GM23338 (cell line): ENCODE measurements at places on chromosomes 2 and 18.

GRCh38 chr18:31555971-31556747, 35.5 kb upstream of the TTR start:
- DNase-seq: peak; percentile 78

DNA sequence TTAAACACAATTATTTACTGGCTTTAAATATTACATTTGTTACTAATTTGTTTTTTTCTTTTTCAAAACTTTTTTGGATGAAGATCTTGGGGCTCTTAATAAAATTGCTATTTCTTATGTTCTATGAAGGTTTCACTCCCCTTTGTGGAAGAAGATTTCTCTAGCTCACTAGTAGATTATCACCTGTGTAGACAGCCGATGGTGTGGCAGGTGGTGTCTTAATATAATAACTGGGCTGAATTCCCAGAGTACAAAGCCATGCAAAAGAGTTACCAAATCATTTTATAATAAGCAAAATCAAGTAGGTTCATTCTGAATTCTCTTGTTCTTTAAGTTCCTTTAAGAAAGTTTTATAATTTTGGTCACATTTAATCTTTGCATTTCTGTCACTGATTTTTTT, 233.7 kb downstream of the CCDC102B start:
- DNase-seq: no peak

DNA sequence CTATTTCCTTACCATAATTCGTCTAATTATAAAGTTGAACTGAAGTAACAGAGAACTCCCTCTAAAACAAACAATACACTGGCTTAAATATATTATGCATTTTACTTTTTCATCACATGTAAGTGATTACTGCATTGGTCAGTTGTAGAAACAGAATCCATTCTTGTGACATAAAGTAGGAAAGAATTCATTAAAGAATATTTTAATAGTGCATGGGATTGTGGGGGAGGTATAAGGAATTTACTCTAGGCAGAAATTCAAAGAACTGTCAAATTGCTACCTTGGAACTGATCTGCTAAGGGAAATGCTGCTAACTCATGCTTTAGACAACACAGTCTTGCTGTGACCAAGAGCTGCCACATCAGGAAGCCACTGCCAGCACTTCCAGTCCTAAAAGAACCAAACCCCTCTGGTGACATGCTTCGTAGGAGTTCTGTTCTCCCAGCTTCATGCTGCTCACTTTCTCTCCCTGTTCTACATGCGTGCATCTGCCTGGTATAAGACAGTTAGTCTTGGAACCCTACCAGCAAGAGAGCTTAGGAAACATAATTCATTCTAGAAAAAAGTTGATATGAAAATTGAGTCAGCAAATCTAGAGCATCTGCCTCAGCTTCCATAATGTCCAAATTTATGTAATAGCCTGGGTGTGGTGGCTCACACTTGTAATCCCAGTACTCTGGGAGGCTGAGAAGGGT, 1137.6 kb upstream of the NXPH2 start:
- DNase-seq: no peak

- DNase-seq: no peak
Observed at GRCh38 chr2:182043021-182043420, 57.4 kb downstream of the PPP1R1C start.

GRCh38 chr18:63603772-63604171, 16.6 kb downstream of the SERPINB13 start:
- DNase-seq: no peak

DNA sequence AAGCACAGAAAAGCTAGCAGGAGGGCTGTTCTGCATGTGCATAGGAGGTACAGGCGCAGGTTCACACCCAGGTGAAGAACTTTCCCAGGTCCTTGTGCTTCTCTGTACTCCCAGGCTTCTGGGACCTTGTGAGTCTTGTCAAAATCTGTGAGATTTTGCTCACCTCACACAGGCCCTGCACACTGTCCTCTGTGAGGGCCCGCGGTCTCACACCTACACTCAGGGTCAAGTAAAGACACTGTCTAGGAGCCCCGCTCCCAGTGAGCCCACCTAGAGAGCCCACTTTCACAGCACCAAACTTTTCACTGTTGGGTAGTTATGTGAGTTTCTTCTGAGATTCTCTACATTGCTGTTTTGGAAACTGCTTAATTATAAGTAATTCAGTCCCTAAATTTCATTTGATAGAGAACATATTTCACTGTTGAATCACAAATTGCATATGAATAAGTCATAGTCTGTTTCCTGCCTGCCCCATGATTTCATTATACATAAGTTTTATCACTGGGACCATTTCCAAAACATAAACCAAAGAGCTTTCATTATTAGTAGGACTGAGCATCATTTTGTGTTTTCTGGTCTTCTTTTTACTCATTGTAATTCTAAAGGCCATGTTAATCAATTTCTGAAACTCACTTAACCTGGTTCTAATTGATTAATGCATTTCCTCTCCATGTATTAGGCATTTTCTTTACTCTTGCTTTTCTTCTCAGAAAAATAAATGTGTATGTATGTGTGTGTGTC, 234.2 kb upstream of the SPOPL start:
- DNase-seq: no peak

DNA sequence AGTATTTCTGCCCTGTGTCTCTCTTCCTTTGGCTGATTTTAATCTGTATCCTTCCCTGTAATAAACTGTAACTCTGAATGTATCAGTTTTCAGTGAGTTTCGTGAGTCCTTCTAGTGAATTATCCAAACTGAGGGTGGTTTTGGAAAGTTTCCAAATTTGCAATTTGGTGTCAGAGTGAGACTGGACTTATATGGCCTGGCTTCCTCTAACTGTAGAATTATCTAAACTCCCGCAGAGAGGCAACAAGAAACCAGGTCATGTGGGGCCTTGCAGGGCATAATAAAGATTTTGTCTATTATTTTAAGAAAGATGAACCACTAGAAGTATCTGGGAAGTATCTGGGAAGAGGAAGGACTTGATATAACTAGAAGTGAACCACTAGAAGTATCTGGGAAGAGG, 95.3 kb upstream of the RNF152 start:
- no peak for DNase-seq

DNA sequence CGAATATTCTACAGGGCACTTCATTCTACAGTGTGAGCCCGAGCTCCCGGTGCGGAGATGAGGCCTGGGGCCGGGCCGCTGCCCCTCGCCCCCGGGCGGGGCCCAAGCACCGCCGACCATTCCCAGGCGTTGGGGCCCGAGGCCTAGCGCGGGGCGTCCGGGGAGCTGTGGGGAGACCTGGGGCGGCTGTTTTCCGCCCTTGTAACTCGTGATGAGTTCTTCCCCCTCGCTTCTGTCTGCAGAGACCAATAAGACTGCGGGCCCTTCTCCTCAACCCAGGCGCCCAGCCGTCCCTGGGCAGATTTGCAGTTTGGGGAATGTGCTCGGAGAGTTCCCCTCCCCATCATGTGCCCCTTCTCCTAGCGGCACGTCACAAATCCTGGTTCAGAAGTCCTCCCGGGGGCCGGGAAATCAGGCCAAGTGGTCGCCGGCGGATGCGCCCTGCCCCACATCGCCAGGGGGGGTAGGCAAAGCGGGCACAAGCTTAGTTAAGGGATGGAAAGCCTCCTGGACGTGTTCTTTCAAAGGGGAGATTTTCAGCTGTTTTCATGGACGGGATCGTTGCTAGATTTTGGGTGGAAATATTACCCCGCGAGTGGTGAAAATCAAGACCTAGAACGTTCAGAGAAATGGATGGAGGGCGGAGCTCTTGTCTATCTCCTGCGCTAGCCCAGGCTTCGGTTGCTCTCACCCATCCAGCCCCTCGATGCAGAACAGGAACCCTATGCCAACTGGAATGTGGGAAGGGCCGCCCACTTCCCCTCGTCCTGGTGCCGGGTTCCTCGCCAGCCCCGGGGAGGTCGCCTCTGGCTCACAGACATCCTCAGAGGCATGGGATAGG, 18.8 kb upstream of the HAAO start:
- DNase-seq: peak; percentile 86

- no peak for DNase-seq
Observed at GRCh38 chr18:75376004-75376403, 51.5 kb downstream of the SMIM21 start.

GRCh38 chr2:10629819-10630532, 59.8 kb downstream of the NOL10 start:
- no peak for DNase-seq

DNA sequence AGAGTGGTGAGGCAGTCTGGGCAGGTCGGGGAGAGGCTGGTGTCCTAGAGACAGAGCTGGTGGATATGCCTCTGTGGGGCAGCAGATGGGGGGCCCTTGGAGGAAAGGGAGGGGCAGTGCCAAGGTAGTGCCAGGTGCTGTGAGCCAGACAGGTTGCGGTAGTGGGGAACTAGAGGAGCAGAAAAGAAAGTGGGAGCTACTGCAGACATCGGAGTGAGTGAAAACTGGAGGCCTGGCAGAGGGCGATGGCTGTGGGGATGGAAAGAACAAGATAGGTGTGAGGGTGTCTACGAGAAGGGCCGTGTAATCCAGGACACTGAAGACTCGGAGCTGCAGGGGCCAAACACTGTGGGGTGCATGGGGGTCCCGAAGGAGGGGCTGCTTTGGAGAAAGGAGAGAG, 21.7 kb downstream of the C1QL2 start:
- DNase-seq: no peak

DNA sequence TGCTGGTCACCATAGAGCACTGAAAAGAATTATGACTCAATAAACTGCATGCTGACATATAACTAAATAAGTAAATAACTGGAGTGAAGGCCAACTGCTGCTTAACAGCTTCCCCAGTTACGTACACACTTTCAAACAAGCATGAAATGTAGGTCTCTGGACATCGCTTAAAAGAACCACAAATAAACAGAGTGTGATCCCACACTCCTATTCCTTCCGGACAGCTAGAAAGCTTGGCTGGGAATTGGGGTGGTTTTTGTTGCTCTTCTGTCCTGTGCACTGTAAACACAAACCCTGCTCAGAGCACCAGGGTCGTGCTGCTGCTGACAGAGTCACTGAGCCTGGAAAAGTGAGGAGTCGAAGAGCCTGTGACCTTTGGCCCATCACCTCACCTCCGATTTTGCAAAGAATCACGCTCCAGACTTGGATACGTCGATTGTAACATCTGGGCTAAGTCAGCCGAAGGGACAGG, 162.7 kb upstream of the NT5C1B start:
- DNase-seq: no peak

DNA sequence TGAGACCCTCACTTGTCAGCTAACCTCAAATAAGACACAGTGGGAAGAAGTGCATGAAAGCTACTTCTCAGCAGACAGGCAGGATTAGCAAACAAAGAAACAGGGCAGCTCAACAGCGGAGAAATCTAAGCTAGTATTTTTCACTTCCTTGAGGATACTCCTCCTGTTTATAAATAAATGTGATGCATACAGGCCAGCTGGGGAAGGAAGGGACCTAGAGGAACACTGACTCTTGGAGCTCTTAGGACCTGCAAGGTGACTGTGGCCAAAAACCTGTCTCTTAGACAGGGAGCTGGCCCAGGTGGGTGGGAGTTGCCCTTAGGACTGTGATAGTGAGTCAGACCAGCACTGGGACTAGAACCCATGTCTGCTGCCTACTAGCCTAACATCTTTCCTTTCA, 4.8 kb downstream of the REEP1 start:
- no peak for DNase-seq

GRCh38 chr2:239734436-239735005, 290.6 kb downstream of the NDUFA10 start:
- no peak for DNase-seq

DNA sequence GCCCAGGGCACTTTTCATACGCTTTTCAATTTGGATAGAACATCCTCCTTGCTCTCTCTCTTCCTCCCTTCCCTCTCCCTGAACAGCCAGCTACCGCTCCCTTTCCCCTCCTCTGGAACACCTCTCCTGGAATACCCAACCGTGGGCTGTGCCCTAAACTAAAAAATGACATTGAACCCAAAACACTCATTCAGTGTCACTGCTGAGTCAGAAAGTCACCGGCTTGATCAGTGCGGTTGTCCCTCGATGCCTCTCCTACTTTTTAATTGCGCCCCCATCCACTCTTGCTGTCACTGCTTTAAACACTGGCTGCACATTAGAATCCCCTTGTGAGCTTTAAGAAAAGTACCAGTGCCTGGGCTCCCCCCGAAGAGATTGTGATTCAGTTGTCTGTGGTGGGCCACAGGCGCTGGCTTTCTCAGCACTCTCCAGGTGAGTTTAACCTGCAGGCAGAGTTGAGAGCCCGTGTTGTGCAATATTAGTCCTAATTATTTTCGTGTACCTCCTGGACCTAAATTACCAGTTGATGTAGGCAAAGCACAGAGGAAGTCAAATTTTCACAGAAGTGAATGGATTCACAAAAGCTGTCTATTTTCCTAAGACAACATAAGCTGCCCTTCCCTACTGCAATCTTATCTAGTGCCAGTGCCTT, 302.0 kb downstream of the PRKCE start:
- DNase-seq: no peak

DNA sequence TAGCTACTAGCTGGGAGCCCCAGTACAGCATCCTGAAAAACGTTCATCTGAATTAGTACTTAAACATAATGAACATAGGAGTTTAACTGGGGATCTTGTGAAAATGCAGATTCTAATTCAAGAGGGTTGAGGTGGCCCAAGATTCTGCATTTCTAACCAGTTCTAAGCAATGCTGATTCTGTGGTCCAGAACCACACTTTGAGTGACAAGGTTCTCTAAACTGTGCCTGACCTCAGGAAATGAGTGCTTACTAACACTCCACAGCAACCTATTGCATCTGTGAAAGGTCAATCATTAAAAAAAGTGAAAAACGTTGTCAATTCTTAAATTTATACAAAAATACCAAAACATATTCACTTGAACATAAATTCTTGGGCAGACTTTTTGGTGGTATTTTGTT, 157.1 kb upstream of the ZFP36L2 start:
- DNase-seq: no peak

- no peak for DNase-seq
Observed at GRCh38 chr2:45497355-45497754, 113.7 kb downstream of the SRBD1 start.

DNA sequence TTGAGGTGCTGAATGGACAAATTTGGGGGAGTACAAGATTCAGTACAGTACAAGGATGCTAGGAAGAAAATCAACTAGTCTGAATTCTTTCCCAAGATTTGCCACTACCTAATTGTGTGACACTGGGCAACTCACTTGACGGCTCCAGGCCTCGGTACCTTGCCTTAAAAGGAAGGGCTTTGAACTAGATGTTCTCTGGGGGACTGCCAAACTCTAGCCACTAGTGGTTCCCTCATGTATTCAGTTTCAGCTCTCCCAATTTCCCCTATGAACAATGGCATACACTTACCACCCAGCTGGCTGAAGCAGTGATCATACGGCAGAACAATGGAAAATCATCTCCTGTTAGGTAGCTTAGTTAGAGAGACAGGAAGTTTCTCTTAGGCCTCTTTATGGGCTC, 73.4 kb downstream of the VWC2L start:
- no peak for DNase-seq
